HCEC 1CT (cell line): ENCODE measurements at places on chromosomes 3 and 15.
A peak's percentile ranks its signal among the peaks of the same experiment; 100 is the strongest.

DNA sequence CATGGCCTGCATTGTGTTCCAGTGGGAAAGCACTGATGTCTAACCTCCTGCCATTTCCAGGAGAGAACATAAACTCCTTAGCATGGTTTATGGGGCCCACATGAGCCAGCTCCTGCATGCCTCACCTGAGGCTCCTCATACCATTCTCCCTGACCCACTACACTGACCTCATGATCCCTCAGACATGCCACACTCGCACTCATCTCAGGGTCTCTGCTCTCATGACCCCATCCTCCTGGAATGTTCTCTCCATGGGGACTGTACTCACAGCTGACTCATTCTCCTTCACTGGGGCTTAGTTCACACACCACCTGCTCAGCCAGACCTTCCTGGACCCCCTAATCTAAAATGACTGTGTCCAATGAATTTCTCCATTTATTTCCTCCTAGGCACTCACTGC, 4.0 kb upstream of the LMCD1 start:
- DNase-seq, result peak; percentile 82

GRCh38 chr15:45304711-45305110, 52.7 kb downstream of the SLC28A2 start:
- DNase-seq, result no peak

- DNase-seq, result no peak
Observed at GRCh38 chr3:135091946-135092345, 296.9 kb downstream of the EPHB1 start.

DNA sequence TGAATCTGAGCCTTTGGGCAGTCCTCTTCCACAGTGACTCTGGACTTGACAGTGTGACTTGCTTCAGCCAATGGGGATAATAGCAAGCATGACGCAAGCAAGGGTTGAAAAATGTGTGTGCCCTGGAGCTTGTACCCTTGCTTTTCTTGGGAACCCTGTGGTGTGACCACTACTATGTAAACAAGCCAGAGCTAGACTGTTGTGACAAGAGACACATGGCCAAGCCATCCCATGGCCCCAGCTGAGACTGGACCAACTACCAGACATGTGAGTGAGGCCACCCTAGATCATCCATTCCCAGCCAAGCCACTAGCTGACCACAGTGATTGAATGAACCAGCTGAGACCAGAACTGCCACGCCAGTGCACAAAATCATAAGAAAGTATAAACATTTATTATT, 11.8 kb downstream of the MYO1E start:
- no peak for DNase-seq

- DNase-seq, result no peak
Observed at GRCh38 chr3:34583451-34583850, 785.0 kb downstream of the PDCD6IP start.

GRCh38 chr3:114363554-114364202, 69.8 kb downstream of the TIGIT start:
- peak; percentile 83 for DNase-seq

DNA sequence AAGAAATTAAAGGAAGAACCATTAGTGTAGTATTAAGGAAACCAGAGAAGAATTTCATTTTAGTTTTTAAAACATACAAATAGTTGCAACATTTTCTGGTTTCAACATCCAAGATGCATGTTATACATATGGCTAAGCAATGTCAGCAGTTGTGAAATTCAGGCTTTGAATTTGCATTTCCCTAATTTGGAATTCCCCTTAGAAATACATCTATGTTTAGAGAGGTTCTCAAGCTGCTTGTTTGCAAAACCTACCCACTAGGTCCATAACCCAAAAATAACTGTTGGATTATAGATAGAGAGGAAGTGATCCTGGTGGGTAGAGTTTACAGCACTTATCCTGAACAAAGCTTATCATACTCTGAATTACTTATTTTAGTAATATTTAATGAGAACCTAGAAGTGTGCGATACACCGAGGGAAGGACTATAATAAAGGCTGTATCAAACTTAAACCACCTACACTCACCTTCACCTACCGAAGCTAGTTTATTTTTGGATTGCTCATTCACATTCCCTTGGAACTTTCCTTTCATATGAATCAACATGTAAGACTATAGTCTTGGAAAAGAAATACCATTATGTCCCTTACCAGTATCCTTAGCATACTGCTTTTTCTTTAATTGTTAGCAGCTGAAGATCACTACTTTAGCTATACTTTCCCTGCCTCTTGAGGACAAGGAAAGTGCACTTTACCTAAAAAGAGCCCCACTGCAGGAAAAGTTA, 60.6 kb downstream of the CHAC1 start:
- peak; percentile 78 for DNase-seq

GRCh38 chr3:151630035-151630434, 103.7 kb upstream of the AADACL2 start:
- DNase-seq, result no peak

- no peak for DNase-seq
Observed at GRCh38 chr3:135862361-135862760, 103.2 kb upstream of the PPP2R3A start.

DNA sequence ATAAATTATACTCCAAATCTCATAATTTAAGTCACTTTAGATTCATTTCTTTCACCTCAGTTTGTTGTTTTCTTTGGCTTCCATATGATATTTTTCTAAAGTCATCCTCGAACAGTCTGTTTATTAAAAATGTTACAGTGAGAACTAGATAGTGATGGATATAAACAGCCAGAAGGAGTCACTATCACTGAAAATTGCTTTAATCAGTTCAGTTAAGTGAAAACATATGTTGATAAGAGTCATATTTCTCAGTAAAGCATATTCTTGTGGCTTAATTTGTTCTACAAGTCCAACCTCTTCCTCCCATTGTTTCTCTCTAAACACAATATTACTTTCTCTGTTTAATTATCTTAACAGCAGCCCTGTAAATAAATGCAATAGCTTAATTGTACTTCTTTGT, 427.5 kb upstream of the ALCAM start:
- DNase-seq, result peak; percentile 32

DNA sequence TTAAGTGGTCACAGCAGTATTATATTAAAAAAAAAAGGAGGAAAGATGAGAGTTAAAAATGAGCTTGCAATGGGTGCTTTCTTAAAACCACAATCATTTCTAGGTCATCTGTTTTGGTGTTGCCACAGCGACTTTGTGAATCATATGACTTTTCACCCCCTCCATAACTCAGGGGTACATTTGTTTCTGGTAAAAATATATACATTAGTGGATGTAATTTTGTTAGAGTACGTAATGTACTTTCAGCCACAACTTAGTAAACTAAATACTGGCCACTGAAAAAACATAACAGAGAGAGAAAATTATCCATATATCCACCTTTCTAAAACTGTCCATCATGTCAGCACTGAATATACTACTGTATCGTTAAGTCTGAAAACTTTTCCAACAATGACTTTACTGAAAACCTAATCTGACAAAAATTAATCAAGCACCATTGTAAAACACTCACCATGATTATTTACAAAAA, 3.4 kb downstream of the ANKRD28 start:
- DNase-seq, result peak; percentile 85

DNA sequence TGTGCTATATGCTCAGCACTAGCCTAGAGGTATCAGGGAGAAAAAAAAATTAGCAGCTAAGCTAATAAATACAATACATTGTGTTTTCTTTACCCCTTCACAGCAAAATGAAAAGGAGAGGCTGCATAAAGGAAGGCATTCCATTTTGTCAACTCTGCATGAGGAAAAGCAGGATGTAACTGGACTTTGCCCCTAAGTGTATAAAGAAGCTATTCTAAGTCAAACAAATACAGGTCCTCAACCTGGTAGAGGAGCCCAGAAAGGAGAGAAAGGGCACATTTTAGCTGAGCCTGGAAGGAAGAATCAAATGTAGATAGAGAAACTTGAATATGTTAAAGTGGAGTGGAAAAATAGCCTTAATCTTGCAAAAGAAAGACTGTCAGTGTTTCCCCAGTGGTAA, 89.0 kb upstream of the SPRED1 start:
- DNase-seq, result no peak

DNA sequence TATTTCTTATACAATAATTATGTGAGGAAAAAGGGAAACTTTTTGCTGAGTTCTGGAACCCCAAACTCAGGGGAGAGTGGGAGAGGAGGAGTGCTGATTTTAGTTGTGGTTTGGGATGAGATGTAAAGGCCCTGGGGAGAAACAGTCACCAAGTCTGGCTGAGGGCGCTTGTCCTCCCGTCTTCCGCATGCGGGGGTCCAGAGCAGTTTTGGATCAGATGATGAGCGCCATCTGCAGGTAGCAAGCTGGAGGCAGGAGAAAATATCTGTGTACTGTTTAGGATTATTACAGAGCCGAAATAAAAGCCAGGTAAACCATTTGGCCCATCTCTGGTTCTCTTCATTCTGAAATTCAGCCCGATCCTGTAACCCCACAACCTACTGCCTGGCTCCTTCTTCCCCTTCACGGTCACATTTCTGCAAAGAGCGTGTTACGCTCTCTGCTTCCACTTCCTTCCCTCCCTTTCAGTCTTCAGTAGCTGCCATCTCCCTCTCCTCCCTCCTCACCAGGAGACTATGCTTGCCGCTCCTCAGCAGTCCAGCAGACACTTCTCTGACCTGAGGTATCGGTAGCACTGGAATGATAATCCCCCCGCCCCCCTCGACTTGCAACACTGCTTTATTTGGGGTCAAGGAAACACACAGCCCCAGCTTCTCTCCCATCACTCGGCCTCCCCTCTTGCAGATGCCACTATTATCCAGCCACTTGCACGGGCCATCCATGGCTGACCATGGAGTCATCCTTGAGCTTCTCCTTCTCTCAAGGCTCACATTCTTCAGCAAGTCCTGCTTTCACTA, 1.4 kb upstream of the PARP14 start:
- DNase-seq, result peak; percentile 76

DNA sequence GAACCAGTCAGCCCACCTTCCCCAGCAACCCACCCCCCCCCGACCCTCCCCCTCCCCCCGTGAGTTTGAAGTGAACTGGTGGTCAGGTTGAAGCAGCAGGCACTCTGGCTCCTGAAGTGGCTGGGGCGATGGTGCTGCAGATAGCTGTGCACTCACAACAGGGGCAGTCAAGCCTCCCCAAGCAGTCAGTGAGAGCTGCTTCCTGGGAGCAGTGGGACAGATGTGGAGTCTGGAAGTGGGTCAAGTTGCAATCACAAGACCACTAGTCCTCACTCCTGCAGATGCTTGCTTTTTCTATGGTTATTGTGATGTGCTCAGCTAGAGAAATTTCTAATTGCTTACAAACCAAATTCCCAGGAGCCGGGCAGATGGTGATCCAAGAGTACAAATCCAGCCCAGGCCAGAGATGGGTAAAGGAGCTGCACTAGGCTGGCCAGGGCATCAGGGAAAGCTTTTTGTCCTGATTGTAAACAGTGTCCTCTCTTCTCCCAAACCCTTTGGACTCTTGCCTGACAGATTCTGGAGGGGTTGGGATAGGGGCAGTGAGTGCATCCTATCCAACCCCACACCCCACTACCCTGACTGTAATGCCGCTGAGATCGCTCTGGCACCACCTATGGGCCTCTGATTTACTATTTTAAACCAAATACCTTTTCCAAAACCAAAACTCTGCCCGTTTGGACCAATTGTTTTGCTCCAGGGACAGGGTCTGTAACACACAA, 9.8 kb upstream of the CLPX start:
- no peak for DNase-seq

- DNase-seq, result no peak
Observed at GRCh38 chr3:197858598-197858997, 67.5 kb downstream of the LRCH3 start.

GRCh38 chr15:81001152-81002008, 657 bp downstream of the TLNRD1 start:
- peak; percentile 59 for DNase-seq

- DNase-seq, result no peak
Observed at GRCh38 chr3:47636225-47636624, 57.6 kb upstream of the CSPG5 start.
